ENCODE measurements at places on chromosomes 3 and 15. TPM values are rescaled to one million over a fixed set of nuclear protein-coding genes. Genes with fewer than 3 reads are reported as not detected.

The DNASE1L3 gene
- not detected for total RNA-seq

The GCNT3 gene
- total RNA-seq, result not detected

The CCR1 gene
- total RNA-seq, result not detected

The SYNPR gene
- total RNA-seq, result not detected

The ANKRD63 gene
- not detected for total RNA-seq

The BFSP2 gene
- not detected for total RNA-seq

The CD96 gene
- total RNA-seq, result not detected

The PLAAT1 gene
- 16.7 TPM for total RNA-seq

The FES gene
- total RNA-seq, result 13.7 TPM

The MKRN2OS gene
- total RNA-seq, result not detected

The FGF7 gene
- 7.1 TPM for total RNA-seq

The PP2D1 gene
- total RNA-seq, result not detected

The PATL2 gene
- not detected for total RNA-seq

The CFAP100 gene
- not detected for total RNA-seq

The LSMEM2 gene
- not detected for total RNA-seq

The SST gene
- total RNA-seq, result not detected

The GPR62 gene
- not detected for total RNA-seq

The ALDH1L1 gene
- 0.27 TPM for total RNA-seq

The GABRA5 gene
- total RNA-seq, result 0.49 TPM

The LRRC31 gene
- not detected for total RNA-seq

The TSPAN3 gene
- 239 TPM for total RNA-seq

The SLC9A9 gene
- 0.20 TPM for total RNA-seq

Measured in MG63 (cell line).